ENCODE measurements at places on chromosomes 1 and 21.
A peak's percentile ranks its signal among the peaks of the same experiment; 100 is the strongest.

- DNase-seq = no peak
Observed at GRCh38 chr1:224205438-224205840, 22.4 kb downstream of the DEGS1 start.

DNA sequence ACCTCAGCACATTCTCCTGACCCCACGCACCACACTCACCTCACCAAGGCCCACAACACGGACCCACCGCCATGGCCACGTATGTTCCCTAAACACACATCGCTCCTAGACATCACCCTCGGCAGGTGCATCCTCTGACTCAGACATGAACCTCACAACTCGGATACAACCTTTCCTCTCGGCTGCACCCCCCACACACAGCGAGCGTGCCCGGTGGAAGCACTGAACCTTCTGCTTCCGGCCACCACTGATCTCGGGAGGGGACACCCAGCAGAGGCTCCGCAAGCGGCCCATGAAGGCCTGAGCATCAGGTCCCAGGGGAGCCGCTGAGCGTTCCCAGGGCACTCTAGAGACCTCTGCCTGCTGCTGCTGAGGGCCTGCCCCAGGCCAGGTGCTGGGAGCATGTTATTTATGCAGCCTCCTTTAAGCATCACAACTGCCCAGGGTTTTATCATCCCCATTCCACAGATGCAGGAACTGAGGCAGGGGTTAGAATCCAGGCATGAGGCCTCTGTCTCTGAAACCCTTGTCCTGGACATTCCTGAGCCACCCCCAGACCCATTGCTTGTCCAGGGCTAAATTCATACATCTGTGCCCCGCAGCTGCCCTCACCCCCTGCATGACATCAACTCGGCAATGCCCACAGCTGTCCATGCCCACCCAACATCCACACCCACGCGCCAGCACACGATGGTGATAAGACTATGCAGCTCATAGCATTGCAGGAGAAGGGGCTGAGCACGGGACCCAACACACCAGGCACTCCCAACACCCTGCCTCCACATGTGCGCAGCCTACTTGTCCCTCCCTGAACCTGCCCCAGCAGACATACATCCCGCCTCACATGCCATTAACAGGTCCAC, 27.0 kb downstream of the SDC3 start:
- no peak for DNase-seq

DNA sequence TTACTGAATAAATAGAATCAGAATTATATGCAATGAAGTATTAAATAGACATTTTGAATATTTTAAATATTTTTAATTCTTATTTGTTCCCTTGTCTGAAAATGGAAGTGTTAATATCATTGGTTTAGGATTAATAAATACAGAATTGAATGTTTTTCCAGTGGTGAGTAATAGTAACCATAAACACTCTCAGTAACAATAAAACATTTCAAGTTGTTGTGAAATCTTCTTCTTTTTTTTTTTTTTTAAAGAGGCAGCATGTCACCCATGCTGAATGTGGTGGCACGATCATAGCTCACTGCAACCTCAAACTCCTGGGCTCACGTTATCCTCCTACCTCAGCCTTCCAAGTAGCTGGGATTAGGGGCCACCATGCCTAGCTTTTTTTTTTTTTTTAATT, 86.2 kb upstream of the ZBTB18 start:
- no peak for DNase-seq

DNA sequence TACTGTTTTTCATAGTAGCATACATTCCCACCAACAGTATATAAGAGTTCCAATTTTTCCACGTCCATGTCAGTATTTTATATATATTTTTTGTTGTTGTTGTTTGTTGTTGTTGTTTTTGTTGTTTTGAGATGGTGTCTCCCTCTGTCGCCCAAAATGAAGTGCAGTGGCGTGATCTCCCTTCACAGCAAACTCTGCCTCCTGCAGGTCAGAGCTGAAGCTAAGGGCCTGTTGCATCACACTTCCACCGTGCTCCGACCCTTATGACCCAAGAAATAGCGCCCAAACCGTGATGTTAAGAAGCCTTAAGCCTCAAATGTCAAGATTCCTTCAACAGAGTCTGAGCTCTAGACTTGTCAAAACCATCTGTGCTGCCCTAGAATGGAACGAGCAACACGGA, 2032.3 kb downstream of the MRPL39 start:
- DNase-seq = no peak

GRCh38 chr1:225949041-225949440, 8.0 kb upstream of the LEFTY2 start:
- DNase-seq = no peak

GRCh38 chr1:242447689-242448088, 76.8 kb downstream of the PLD5 start:
- DNase-seq = no peak

DNA sequence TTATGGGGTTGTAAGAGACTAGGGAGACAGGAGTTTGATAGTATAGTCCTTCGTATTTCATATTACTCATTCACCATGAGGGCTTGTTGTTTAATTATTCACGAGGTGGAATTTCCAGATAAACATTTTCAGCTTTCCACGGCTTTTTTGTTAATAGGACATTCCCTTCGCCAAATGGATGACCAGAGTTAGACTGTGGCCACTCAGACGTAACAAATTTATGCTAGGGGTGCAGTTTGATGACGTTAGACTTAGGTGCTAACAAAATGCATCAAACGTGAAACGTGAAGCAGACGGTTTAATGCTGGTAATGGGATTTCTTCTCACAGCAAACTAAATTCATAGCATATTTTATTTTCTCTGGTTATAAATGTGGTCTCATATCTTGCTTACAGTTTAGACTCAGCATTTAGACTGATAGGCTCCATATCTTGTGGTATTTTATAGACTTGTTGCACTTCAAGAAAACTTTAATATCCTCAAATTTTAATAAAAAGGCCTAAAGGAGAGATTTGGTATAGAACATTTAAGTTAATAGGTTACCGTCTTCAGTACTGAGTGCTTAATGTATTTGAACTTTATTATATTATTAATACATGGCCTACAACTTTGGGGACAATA, 2.3 kb downstream of the DHX9 start:
- no peak for DNase-seq

DNA sequence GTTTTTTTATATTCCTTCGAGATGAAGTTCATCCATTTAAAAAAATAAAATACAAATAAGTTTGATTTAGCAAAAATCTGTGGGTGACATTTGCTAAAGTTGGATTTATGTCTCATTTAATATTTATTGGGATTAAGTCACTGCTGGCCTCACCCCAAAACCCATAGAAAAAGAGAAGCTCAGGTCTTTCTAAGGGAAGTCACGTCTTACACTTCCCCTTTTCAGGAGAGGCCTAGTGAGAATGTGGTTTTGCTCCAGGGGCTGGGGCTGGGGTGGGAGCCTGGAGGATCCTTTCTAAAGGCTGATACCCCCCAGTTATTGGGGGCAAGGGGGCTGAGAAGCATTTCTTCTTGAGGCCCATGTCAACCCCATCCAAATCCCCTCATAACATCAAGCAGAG, 300.3 kb downstream of the DSCAM start:
- DNase-seq = no peak

- DNase-seq = no peak
Observed at GRCh38 chr1:147091801-147092200, 80.5 kb downstream of the PRKAB2 start.

DNA sequence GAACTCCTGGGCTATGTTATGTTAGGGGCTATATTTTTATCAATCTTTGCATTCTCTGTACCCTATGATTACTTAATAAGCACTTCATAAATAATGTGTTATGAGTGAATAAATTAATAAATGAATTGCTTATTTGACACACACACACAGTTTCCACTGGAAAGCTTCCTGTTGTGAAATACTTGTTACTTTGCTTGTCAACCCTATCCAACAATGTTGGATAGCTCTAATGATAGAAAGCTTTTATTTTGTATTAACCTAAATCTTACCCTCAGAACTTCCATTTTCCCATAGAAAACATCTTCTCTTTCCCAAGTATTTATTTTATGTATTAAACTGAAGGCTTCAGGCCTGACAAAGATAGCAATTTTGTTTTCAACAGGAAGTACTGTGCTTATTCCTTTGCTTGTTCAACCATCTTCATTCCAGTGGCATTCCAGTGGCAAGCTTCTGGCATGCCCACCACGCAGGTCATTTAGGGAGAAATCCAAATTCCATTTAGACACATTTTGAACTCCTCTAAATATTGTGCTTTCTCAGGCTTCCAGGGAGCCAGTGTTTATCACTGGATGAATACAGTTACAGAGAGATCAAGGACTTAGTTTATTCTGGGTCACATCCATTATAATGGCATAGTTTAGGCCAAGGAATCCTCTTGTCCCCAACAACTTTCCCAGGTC, 134.4 kb downstream of the TGFB2 start:
- no peak for DNase-seq

DNA sequence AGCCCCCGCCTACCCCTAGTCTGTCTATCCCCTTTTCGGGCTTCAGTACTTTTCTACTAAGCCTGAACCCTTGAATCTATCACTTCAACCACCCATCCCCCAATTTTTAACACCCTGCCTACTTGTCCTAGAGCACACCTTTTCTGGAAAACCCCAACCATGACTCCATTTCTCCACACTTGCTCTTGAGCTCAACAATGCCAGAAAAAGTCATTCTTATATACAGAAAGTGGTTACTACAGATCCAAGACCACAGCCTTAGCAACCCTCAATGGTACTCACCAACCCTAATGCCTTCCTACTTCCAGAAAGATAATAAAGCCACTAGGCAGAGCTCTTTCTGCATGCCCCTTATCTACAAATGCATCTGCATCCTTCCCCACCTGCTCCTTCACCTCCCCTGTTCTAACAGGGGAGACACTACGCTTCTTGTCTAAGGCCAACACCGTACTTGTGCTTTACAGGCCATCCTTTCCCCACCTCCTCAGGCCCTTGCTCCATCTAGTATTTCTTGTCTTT, 41.2 kb downstream of the DMAP1 start:
- DNase-seq = no peak

- DNase-seq = no peak
Observed at GRCh38 chr1:239237912-239238311, 148.5 kb upstream of the CHRM3 start.

DNA sequence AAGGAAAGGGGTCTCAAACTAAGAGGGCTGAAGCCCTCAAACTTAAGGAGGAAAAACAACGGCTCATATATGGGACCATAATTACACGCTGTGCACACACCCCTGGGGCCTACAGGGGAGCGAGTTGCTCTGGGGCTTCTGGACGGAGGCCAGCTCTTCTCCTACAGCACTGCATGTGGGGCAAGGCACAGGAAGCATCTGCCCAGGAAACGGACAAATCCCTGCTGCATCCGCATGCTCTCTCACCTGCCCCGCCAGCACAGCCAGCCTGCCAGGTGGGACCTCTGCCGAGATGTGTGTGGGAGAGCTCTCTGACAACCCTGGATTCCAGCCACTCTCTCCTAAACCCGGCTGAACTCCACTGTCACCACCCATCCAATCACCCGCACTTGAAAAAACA, 54.1 kb downstream of the MRPL37 start:
- DNase-seq = no peak

DNA sequence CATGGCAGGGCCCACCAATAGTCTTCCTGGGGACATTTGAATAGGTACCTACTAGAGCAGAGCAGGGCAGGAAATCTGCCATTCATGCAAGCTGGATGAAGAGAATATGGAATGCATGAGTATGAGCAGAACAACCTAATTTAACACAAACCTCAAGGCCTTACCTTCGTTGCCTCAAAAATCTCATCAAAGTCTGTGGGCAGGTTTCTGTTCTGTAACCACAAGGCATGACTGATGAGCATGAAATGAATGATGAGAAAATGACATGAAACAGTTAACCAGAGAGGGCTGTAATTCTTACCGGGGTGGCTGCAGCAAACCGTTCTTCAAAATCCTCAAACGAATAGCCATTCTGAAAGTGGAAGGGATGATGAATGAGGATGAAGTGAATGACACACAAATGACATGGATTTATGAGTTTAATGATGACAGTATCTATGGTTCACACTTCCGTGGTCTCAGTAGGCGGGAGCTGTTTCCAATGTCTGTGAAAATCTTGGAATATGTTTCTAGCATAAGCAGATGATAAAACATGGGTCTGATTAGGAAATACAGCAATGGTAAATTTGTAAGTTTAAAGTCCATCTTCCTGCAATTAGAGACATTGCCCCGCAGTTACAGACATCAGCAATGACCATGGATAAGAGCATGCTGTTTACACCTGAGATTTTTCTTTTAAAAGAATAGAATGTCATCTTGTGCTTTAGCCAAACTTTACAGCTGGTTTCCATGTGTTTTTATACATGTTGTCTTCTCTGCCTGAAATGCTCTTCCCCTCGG, 67.6 kb upstream of the C8B start:
- no peak for DNase-seq

GRCh38 chr21:33975548-33976081, 60.0 kb upstream of the ATP5PO start:
- no peak for DNase-seq

- no peak for DNase-seq
Observed at GRCh38 chr1:209756615-209757445, 977 bp downstream of the TRAF3IP3 start.

GRCh38 chr1:246187834-246188372, 319.2 kb downstream of the SMYD3 start:
- no peak for DNase-seq

GRCh38 chr1:56819387-56819899, at the start of gene FYB2:
FYB2 (minus strand) TSS chr1:56819404; CDS start chr1:56819290, 114 bp downstream.
- no peak for DNase-seq

DNA sequence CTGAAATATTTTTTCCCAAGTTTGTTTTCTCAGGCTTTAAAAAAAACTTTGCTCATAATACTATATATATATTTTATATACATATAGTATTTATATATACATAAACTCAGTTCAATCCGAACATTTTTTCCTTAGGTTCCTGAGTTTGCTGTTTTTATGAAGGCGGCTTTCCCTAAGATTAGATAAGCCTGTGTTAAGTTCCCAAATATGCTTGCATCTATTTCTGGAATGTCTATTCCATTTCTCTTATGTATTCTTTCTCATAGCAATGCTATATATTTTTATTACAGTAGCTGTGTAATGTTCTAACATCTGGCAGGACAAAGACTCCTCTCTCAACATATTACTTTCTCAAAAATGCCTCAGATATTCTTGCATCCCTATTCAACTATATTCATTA, 45.9 kb downstream of the ADSS2 start:
- DNase-seq = no peak

- DNase-seq = no peak
Observed at GRCh38 chr1:181919542-181919941, 142.0 kb downstream of the ZNF648 start.

DNA sequence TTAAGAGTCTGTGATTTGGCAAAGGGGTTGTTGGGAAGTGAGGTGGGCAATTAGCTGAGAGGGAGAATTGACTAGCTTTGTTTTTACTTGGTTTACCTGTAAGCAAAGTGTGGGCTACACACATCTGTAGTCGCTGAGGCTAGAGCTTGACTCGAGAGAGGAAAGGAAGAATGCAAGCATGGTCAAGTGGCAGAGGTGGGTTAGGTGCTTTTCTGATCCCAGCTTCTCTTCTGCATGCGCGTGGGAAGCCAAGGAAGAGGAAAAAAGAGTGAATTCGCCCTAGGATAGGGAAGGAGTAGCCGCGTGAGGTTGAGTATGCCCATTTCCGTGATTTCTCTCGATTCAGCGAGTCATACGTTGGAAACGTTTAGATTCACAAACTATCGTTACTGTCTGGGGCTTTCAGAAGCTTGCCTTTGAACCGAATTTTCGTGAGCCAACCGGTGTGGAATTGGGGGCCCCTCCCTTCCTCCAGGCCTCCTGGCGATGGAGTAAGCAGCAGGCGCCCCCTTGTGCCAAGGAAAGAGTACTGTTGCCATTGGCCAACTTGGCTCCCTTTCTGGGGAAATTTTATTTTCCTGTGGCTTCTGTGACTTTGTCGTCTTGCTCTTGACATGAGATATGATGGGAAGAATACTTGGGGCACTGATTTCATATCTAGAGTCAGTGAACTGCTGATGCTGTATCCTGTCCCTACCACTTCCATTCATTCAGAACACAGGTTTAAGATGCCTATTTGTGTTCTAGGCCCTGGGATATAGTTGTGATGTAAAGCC, 1.3 kb downstream of the PIGV start:
- peak; percentile 97 for DNase-seq
